ENCODE measurements at places on chromosomes 3 and 15.

DNA sequence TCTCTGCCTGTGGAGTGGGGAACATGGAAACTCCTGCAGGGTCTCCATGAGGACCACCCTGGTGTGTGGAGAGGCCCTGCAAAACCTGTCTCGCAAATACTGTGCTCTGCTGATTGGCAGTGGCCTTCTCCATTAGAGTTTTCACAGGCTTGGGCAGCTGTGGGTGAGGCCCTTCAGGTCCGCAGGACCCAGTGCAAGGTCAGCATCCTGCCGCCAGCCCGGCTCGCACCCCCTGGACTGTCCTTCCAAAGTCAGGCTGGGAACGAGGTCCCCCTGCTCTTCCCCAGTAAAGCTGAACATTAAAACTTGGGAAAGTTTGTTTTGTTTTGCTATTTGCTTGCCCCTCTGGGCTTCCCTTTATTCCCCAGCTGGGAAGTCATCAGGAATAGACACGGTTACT lies 85.0 kb upstream of the PLXNA1 start:
- no peak for DNase-seq

GRCh38 chr3:69718866-69719586 lies 20.2 kb upstream of the MITF start:
- no peak for DNase-seq

DNA sequence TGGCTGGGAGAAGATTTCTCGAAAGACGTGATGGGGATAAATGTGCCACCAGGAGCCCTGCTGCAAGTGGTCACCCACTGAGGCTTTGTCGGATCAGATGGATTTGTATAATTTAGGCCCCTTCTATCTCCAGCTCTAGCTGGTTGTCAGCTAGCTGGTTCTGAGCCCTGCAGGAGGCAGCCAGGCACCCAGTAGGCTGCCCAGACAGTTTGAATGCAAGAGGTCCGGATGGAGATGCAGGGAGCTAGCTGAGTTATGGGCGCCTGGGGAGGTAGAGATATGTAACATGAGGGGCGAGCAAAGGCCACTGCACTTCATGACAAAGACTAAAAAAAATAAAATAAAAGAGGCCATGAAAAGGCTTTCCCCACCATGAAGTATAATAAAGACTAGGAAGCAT lies 35.1 kb upstream of the ADPGK start:
- DNase-seq = no peak

- DNase-seq = no peak
These were observed 490.0 kb downstream of the NAALADL2 start for GRCh38 chr3:175349168-175349567.

- peak; percentile 72 for DNase-seq
These were observed 179.2 kb downstream of the KCNAB1 start for GRCh38 chr3:156299569-156299968.

DNA sequence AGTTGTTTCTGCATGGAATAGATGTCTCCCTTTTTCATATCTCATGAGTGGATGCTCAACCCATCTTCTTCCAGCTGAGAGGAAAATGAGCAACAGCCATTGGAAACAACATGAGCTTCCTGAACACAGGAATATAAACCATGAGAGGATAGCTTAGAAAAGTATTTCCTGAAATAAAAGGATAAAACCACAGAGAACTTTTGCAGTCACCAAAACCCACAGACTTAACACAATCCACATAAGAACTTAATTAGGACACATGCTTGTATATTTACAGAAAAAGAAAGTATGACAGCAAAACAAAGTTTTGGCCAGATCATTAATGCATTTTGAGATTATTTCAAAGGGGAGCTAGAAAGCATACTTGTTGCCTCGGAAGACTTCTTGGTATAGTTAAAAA lies 180.5 kb upstream of the RASGRP1 start:
- no peak for DNase-seq

GRCh38 chr3:15754047-15754446 lies 43.7 kb downstream of the ANKRD28 start:
- no peak for DNase-seq

DNA sequence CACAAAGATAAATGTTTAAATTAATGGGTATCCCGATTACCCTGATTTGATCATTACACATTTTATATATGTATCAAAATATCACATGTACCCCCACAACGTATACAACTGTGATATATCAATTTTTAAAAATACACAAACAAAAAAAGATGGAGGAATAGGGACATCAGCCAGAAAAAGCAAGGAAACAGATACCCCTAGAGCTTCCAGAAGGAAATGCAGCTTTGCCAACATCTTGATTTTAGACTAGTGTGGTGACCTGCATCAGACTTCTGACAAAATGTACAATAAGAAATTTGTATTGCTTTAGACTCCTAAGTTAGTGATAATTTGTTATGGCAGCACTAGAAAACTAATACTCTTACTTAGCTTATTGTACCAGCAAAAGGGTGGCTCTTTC lies 483.8 kb downstream of the TUSC7 start:
- no peak for DNase-seq

GRCh38 chr3:126025116-126025729 lies 56.2 kb downstream of the ROPN1B start:
- DNase-seq = no peak

GRCh38 chr3:120462409-120462959 lies 11.7 kb upstream of the FSTL1 start:
- DNase-seq = no peak

DNA sequence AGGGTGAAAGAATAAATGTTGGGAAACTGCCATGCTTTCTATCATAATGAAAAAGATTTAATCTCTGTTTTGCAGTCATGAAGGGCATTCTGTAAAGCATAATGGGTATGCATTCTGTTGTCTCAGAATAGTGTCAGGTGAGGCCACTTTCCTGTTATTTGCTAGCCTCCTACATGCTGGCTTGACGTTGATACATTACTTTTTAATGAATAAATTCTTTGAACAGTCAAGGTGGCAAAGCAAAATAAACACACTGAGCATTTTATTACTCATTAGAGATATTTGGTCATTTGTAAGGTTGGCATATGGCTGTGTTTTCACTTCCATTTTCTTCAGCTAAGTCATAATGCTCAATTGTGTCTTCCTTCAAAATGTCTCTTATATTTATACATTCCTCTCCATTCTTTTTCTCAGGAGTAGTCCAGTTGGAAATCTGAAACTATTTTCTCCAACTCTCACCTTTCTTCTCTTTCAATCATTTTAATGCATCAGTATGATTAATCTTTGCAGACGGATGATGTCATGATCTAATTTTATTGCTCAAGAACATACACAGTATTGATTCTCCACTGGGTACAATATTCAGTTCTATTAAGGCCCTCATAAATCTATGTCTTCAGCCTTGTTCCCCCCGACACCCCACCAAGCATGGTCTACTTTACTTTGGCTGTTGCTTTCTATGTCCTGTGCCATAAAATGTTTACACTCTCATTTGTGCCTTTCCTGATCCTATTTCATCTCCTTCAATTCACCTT lies 290.7 kb downstream of the GBE1 start:
- DNase-seq = no peak

DNA sequence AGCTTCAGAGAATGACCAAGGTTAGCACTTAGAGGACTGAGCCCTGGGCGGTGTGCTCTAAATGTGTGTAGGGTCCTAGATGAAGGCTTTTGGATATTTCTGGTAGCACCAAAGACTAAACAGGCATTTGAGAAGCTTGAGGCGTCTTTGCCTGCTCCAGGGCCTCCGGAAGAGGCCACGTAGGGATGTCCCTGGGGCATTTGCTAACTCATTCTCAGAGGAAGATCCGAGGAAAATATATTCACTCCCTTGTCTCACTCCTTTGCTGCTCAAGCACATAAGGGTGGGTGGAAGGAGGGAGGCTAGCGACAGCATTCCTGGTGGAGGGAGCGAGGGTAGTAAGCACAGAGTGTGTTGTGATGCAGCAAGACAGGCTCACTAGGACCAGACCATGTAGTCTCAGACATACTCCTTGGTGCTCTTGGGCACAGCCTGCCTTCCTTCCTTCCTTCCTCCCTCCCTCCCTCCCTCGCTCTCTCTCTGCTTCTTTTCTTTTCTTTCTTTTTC lies 38.5 kb upstream of the XCR1 start:
- no peak for DNase-seq

DNA sequence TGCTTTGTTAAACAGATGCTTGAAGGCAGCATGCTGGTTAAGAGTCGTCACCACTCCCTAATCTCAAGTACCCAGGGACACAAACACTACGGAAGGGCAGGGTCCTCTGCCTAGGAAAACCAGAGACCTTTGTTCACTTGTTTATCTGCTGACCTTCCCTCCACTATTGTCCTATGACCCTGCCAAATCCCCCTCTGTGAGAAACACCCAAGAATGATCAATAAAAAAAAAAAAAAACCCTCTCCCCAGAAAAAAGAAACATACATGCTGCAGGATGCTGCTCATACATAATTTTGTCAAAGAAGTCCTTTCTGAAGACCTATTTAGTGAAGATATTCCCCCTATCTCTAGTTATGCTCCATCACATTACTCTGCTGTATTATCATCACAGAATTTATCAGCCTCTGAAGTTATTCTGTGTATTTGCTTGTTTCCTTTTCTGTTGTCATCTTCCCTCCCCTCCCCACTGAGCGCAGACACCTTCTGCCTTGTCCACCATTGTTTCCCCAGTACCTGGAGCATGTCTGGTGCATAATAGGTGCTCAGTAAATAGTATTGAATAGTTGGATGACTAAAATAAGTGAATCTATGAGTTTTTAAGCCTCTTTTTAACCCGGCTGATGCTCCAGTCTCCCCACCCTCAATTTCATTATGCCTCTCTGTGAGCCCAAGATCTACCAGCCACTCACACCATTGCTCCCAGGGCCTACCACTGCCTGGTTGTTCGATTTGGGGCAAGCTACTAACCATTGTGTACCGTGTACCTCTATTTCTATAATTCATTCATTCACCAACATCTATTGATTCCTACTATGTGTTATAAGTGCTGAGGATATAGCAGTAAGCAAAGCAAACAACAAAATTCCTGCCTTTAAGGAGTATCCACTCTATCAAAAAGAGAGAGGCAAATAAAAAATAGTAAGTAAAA lies 4.0 kb upstream of the TM4SF1 start:
- DNase-seq = no peak

DNA sequence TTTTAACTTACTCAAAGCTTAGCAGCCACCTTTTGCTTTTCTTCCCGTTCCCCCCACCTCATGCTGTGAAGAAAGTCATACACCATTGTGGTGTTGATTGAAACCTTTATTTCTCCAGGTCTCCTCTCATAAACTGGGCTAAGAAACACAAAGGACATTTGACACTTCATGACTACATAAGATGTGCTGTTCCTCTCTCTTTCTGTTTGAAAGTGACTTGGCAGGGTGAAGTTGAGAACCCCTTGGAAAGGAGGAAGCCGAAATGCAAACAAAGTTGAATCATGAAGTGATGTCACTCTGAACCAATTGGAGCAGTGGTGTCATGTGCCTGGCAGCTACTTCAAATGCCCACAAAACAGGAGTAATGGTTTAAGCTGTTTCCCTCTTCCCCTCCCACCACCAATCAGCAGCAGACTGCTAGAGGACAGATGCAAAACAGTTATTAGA lies 174.7 kb downstream of the IGF1R start:
- DNase-seq = no peak

DNA sequence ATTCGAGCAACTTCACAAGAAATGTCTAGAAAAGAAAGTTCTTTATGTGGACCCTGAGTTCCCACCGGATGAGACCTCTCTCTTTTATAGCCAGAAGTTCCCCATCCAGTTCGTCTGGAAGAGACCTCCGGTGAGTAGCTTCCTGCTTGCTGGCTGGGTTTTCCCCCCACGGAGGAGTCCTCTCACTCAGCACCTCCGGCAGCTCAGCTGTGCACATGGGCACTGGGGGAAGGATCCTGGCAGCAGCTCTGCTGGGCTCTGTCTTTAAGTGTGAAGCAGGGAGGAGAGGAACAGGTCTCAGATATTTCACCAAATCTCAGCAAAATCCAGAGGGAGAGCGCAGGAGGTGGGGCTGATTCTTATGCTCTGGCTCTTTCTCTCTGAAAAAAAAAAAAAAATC lies 684 bp downstream of the CAPN3 start:
- no peak for DNase-seq

DNA sequence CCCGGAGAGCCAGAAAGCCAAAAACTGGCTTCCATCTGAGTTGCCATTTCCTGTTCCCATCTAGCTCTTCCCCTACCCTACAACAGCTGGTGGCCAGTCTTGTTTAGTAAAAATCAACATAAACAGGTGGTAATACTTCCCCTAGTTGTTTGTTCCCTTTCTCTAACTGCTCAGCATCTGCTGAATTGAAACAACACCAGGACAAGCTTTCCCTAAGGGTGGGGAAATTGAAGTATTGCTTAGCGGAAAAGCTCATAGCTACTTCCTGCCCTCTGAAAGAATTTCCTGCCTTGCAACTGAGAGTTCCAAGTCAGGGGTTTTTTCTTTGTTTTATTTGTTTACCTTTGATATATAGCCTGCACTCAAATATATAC lies 66.8 kb downstream of the HMG20A start:
- peak; percentile 9 for DNase-seq

DNA sequence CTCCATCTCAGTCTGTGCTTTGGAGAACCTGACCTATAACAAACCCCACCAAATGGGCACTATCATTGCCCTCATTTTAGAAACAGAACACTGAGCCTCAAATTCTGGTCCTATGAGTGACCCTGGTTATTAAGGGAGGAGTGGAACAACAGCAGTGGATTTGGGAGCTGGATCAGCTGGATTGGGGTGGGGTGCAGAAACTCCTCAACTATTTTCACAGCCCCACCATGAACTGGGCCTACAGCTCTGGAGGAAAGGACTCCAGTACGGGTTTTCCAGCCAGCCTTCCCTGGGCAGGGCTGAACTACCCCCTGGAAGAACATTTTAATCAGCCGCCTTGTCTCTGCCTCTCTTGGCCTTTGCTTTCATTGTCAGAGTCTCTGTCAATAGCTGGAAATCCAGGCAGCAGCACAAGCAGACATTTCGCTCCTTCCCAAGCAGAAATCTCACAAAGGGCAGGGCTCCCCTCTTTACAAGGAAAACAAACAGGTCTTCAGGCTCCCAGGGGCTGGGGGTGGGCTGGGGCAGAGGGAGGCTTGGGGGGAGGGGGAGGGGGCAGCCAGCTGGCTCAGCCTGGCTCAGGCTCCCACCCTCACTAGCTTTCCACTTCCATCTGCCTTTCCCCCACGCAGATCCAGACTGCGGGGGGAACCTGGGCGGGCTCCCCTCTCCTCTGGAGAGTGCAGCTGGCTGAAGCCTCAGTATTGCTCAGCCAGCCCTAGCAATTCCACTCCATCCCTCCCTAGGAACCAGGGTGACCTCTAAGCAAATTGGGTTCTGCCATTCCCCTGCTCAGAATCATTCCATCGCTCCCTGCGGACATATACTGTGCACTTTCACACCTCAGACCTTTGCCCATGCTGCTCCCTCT lies 13.7 kb upstream of the TLE3 start:
- DNase-seq = peak; percentile 81

DNA sequence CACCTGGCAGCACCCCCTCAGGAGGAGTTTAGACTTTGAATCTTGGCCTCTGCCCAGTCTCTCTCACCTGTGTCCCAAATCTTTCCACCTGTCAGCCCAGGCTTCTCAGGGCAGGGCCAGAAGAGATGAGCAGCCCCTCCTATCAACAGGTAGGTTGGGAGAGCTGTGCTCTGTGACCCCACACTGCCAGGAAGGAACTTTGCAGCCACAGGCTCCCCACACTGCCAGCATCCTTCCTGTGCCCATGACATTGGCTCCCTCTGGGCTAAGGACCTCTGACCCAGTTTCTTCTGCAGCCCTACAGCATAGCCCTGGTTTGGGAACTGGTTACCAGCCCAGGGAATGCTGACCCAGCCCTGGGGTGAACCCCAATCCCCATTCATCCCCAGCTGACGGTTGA lies 115.7 kb upstream of the IQSEC1 start:
- no peak for DNase-seq

Data from NCI-H1694 treated with DMSO at 0.1 percent for 48 hours (cell line).